IMR-90 (cell line): ENCODE measurements at places on chromosomes 16 and 17. TPM values are rescaled to one million over a fixed set of nuclear protein-coding genes. Genes with fewer than 3 reads are reported as not detected.

GRCh38 chr16:5895137-5895536 lies 797.5 kb upstream of the EEF2KMT start:
- no peak for DNase-seq

- DNase-seq, result no peak
Observed at GRCh38 chr17:77022766-77023165, 118.0 kb upstream of the SEC14L1 start.

DNA sequence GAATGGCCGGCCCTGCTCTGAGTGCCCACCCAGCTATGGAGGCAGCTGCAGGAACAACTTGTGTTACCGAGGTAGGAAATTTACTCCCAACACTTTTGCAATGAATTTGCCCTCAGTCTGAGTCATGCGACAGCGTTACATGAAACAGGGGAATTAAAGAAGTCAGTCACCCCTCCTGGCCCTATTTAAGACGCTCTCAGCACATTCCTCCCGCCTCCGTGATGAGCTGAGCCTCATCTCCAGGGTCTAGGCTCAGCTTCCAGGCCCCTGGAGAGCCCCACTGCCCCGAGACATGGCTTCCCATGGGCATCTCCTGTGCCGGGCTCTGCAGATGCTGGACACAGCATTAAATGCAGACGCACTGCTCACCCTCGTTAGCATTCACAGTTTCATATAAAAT lies 35.0 kb downstream of the CRISPLD2 start:
- peak; percentile 67 for DNase-seq

GRCh38 chr17:81522491-81523401 lies 5.4 kb upstream of the FSCN2 start:
- DNase-seq, result no peak

DNA sequence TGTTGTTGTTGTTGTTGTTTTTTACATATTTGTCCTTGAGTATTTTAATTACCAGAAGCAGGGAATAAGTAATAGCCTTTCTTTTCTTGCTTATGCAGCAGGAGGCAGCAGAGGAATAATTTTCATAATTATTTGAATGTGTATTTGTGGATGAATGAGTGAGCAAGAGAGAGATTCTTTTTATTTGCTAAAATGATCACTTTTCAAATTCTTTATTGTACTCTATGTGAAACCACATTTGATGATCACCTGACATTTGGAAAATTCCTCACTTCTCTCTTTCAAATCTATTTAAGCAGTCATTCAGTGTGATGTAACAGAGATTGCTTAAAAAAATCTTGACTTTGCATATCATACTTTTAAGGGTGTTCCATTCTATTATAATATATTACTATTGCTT lies 223.6 kb downstream of the BCAS3 start:
- peak; percentile 25 for DNase-seq

The RBFOX1 gene
- not detected in 2 replicates for total RNA-seq
